Left ventricle myocardium inferior (tissue), 1 donor: ENCODE measurements at places on chromosomes 2 and 18.

GRCh38 chr2:55672630-55673029 is 21.0 kb downstream of the PNPT1 start:
- DNase-seq = no peak

DNA sequence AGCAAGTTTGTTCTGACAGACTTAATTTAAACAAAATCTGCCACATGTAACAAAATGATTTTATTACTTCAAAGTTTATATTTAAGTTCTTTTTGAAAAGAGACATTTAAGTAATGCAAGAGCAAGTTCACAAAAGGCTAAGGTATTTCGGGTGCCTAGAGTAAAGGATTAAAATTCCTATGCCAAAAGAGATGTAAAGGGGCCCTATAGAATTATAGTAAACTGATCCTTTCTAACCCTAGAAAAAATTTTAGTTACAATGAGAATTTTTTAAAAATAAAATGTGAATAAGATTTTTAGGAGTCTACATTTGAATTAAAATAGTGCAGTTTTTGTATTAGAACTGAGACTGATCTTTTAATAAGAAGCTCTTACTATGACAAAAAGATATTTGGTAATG is 147.1 kb downstream of the PLEKHA3 start:
- no peak for DNase-seq

GRCh38 chr2:86072271-86072858 is 33.3 kb downstream of the POLR1A start:
- peak; percentile 61 for DNase-seq

DNA sequence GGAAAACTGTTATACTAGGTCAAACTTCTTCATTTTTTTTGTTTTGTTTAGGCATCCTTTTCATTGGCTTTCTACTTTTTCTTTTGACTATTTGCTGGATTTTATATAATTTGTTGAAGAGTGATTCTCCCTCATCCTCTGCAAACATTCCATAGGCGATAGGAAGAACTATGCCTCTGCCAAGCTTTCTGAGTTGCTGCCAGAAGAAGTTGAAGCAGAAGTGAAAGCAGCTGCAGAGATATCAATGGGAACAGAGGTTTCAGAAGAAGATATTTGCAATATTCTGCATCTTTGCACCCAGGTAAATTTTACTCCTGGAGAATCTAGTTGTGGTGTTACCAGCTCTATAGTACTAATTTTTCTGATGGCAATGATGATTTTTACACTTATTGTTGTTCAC is 25.4 kb downstream of the NOP58 start:
- DNase-seq = no peak

DNA sequence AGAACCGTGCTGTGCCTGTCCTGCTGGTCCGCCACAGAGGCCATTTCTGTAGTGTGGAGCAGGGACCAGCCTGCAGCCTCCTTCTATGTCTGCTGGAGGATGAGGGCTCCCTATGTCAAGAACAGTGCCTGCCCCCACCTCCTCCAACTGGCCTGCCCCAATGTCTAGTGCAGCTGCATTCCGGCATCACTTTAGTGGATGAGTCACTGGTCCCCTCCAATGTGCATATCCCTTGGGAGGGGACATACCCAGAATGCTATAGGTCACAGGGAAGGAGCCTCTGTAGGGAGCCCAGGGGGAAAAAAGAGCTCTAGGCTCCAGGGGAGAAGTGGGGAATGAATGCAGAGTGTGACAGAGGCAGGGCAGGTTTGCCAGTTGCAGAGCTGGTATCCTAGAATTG is 219.6 kb downstream of the CELF4 start:
- no peak for DNase-seq
